ENCODE measurements at places on chromosomes 3 and 15. TPM values are rescaled to one million over a fixed set of nuclear protein-coding genes. Genes with fewer than 3 reads are reported as not detected.

Gene PLSCR2
- 0.25 TPM for total RNA-seq

Gene CCDC50
- 26.5 TPM for total RNA-seq

DNA sequence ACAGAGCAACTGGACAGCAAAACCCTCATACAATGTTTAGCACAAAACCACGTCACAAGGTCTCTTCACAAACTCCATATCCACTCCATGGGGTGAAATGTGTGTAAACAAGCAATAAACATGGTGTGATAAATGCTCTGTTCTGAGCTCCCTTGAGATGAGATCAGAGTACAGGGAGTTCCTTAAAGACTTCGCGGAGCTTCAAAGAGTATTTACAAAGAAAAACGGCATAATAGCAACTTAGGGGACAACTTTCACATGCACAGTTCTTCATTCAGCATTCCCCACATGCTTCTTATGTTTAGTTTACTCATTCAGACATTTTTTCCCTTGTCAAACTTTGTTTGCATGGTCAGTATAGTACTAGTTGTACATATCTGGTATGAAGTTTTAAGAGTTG lies 52.5 kb upstream of the SUCLG2 start:
- peaks cover 2% of the 10 kb centered on the region for H3K36me3 ChIP-seq
- no peaks in the 10 kb centered on the region for H3K27me3 ChIP-seq
- no peak for DNase-seq
- H3K27ac ChIP-seq, result no peak overlapping the region

DNA sequence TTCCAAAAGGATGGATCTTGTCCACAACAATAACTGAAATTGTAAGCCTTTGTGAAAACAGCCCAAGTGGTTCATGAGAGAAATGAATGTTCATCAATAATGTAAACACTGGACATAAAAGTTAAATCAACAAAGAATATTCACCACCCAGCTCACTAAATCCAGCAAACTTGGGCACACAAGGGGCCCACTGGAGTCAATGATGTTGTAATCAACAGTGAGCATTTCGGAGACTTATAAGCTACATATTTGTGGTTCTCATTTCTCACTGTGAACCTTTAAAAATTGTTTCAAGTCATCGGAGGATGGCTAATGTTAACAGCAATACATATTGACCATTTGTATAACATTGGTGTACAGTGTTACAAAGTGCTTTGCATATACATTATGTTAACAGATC lies 63.1 kb downstream of the VGLL4 start:
- H3K4me3 ChIP-seq, result no peak overlapping the region
- peaks cover 45% of the 10 kb centered on the region for H3K4me1 ChIP-seq
- no peak overlapping the region for H3K27ac ChIP-seq
- no peak for DNase-seq

DNA sequence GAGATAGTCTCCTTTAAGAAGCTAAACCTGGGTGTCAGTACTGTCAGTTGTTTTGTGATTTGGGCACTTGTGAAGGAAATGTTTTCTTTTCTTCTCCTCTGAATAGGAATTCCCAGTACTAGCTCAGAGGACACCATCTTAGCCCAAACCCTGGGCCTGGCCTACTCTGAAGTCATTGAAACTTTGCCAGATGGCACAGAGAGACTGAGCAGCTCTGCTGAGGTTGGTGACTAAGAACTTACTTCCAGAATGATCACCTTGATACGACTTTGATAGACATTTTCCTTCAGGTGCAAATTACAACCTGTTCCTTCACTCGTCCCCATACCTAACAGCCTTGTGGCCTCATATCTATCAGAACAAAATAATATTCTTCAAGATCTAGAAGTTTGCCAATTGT lies 100.2 kb downstream of the LARS2 start:
- peaks cover 40% of the 10 kb centered on the region for H3K36me3 ChIP-seq
- no peak overlapping the region for H3K4me3 ChIP-seq
- no peak overlapping the region for H3K27ac ChIP-seq
- peaks cover 14% of the 10 kb centered on the region for H3K4me1 ChIP-seq
- H3K27me3 ChIP-seq, result no peaks in the 10 kb centered on the region

- DNase-seq, result peak; percentile 36
- H3K36me3 ChIP-seq, result no peaks in the 10 kb centered on the region
- H3K27ac ChIP-seq, result no peak overlapping the region
Observed at GRCh38 chr3:48408823-48409281, 21.0 kb downstream of the PLXNB1 start.

Data from activated CD4-positive, alpha-beta T cell treated with anti-CD3 and anti-CD28 coated beads for 36 hours (primary cell).